ENCODE measurements at places on chromosomes 4 and X.

GRCh38 chr4:84254537-84254936, 244.6 kb downstream of the NKX6-1 start:
- no peak for DNase-seq

DNA sequence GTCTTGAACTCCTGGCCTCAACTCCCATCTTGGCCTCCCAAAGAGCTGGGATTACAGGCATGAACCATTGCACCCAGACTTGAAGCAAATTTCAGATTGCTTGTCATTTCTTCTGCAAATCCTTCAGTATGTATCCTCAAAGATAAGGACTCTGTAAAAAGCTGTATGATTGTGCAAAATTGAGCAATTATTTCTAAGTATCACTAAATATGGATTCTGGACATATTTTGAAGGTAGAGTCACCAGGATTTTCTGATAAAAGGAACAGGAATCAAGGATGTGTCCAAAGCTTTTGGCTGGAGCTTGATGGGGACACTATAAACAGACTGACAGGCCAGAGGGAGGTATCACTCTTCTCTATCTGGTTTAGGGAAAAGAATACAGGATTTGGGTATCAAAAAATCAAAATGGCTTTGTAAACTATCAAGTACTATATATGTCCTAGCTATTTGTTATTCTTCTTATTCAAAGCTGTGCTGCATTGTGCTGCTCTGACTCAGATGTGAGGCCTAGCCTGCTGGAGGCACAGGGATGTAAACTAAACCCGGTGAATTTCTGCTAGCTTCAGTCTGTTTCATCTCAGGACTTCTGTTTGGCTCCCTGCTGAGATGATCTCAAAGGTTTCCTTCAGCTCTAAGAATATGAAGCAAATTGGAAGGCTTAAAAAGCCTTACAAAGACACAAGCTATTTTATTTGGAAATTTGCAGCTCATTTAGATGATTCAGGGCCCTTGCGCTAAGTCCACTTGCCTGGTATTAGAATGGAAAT, 8.3 kb downstream of the RPS4X start:
- peak; percentile 92 for DNase-seq

DNA sequence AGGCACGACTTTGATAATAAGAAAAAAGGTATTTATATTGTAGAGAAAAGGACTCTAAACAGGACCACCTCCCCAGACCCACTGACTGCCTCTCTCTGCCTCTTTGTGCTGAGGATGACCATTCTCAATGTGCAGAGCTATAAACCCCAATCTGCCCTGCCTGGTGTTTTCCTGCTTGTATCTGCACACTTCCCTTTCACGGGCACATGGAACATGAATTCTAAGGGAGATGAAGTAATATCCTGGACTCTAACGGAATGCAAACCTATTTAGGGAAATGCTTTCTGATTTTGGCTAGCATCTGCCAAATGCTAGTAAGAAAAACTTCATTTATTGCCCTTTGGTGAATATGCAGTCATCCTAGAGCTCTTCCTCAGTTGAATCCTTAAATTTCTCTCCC, 2.4 kb downstream of the DIPK2B start:
- DNase-seq = no peak

- DNase-seq = no peak
Observed at GRCh38 chr4:73970945-73971344, 10.9 kb downstream of the PF4 start.

DNA sequence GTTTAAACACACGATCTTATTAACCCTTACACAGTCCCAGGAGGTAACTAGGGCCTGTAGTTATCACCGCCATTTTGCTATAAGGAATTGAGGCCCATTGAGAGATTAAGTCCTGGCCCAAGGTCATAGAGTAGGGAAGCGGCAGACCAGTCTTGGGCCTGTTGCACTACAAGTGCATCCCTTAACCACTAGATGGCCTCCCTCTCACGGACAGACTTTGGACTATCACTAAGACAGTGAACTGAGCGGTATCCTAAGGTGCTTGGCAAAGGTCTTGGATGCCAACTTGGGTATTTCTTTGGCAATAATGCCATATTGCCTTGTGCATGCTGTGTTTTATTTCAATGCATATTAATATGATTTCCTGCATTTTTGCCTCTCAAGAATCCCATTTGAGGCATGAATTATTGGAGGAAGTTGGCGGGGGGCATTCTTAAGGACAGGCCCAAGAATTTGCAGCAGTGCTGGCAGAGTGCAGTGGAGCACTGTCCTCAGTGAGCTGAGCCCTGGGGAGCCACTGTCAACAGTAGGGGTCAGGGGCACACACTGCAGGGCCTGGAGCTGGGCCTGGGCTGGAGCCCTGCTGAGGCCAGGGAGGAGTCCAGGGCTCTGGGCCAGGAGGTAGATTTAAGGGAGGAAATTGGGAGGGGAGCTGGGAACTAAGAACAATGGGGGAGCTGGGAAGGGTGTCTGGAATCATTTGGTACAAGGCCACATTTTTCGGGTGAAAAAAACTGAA, 147.4 kb downstream of the SMIM20 start:
- DNase-seq = peak; percentile 60

Data from IMR-90 (cell line).